NAMALWA (cell line): ENCODE measurements at places on chromosomes 16 and 17.

GRCh38 chr17:48722201-48722907 lies at the start of gene PRAC1:
Gene PRAC1 (minus strand): TSS chr17:48722518. CDS start chr17:48722392, 126 bp downstream.
- no peak for DNase-seq

DNA sequence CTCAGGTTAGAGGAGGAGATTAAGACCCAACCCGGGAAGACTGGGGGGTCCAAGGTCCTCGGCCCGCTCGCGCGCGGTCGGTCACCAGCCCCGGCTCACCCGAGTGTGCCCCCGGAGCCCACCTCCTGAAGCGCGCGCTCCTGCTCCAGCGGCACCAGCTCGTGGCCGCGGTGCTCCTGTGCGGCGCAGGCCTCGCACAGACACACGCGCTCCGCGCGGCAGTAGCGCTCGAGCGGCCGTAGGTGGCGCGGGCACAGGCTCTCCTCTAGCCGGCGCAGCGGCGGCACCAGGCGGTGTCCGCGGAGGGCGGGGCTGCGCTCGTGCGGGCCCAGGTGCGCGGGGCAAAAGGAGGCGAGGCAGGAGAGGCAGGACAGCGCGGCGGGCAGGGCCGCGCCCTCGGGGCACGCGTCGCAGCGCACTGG lies 618 bp downstream of the TRIM47 start:
- DNase-seq = peak; percentile 70

DNA sequence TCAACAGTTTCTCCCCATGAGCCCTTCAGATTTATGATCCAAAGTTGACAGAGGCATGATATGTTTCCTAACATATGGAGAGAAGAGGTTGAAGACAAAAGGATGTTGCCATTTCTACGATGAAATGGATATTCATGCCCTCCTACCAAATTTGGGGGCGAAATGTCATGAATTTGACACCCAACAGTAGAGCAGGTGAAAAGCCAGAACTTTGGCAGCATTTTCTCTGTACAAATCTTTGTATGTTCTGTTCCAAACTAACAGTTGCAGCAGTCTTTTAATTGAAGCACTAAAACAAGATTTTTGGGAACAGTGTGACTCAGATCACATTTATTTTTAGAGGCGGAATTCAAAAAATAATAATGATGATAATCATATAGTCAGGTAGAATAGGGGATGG lies 130.1 kb downstream of the TRIM37 start:
- DNase-seq = no peak

DNA sequence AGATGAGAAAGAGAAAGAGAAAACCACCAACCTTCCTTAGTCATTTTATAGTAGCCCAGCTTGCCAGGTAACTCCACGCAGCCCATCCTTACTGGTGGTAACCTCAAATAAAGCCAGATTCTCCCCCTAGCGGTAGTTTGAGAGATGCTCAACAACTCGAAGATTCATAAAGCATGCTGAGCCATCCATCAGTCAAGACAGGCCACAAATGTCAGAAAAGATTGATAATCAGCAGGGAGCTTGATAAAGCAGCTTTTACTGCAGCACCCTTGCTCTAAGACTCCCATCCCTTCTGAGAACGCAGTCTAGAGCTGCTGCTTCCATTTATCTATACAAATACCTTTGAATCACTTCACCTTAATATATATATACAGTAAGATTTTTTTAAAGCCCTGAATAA lies 451.5 kb upstream of the HSBP1 start:
- DNase-seq = peak; percentile 61

- peak; percentile 32 for DNase-seq
Observed at GRCh38 chr16:16096121-16096857, 127.0 kb downstream of the ABCC6 start.

- no peak for DNase-seq
Observed at GRCh38 chr17:6437466-6437865, 2.5 kb upstream of the AIPL1 start.

- peak; percentile 17 for DNase-seq
Observed at GRCh38 chr16:31182391-31182790, 2.5 kb downstream of the FUS start.
